Hindlimb muscle (tissue), 1 donor: ENCODE measurements at places on chromosomes 3 and 15.

DNA sequence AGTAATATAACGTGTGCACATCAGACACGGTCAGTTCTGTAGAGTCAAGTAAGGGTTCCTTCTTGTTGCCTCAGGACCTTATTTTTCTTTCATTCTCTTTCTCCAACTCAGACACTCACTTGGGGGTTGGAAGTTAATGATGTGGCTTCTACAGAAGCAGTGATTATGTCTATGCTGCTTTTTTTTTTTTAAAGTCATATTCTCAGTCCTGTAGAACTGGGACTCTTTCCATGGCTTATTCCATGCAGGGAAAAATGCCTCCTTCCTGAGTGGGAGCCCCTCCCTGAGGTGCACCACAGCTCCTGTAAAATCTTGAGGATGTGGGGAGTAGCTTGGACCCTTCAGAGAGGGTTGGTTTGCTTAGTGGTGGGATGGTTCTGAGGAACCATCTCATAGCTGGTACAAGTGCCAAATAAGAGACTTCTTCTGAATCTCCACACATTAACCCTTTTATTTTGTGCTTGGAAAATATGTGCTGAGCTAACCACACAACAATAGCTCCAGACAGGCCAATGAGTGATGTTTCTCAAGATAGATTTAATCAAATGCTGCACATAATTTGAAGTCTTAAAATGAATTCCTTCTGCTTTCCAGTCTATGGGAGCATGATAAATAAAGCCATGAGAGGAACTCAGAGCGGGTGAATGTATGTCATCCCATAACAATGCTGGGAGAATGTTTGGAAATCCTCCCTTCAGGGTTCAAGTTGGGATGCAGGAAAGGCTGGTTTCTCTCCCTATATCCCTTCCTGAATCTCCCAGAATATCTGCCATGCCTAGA is 23.3 kb upstream of the FSTL1 start:
- DNase-seq = no peak

GRCh38 chr3:54427941-54428871 is 305.9 kb downstream of the CACNA2D3 start:
- peak; percentile 84 for DNase-seq

DNA sequence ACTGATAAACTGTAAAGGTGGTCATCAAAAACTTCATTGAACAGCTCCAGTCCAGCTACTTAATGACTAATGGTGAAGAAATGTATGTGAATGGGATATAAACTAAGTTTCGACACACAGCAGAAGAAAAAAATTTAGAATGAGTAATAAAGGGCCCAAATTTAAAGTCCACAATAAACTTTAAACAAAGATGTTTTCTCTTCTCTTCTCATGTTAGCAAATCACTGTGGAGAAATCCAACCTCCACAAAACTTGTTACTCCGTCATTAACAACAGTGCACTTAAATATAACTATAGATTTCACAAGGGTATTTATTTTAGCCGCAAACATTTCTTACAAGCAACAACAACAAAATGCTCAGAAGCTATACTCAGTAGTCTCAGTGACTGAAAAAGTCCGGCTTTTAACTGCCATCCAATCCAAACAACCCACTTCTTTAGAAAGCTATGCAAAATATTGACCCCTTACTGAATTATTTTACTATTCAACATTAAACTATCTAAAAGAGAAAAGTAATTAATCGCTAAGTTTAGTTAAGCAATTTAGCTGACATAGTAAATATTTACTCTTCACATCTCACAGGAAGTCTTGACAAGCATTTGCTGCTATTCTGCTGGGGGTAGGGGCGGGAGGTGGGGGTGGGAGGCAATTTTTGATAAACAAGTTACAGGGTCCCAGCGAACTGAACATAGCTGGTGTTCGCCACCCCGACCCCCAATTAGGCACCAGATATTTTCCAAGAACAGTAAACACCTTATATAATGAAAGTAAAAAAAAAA is 2.4 kb downstream of the IGF2BP2 start:
- no peak for DNase-seq

- DNase-seq = no peak
These were observed 10.1 kb downstream of the ARL14 start for GRCh38 chr3:160686955-160687535.

DNA sequence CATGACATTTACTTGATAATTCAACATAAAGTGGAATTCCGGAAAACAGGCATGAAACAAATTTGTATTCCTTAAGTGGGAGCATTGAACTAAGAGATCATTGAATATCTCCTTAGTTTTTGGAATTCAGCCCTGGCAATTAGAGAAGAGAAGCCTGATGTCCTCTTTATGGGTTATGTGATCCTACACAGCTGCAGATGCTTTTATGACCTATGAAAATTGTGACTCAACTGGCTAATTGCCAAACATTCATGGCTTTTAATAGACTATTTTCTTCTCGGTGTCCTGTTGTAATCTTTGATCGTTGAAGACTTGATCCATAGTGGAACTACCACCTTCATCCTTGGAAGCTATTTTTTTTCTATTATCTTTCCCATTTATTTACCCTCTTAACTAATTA is 46.1 kb downstream of the AGBL1 start:
- DNase-seq = no peak

GRCh38 chr15:98744506-98744905 is 96.2 kb downstream of the IGF1R start:
- DNase-seq = no peak

DNA sequence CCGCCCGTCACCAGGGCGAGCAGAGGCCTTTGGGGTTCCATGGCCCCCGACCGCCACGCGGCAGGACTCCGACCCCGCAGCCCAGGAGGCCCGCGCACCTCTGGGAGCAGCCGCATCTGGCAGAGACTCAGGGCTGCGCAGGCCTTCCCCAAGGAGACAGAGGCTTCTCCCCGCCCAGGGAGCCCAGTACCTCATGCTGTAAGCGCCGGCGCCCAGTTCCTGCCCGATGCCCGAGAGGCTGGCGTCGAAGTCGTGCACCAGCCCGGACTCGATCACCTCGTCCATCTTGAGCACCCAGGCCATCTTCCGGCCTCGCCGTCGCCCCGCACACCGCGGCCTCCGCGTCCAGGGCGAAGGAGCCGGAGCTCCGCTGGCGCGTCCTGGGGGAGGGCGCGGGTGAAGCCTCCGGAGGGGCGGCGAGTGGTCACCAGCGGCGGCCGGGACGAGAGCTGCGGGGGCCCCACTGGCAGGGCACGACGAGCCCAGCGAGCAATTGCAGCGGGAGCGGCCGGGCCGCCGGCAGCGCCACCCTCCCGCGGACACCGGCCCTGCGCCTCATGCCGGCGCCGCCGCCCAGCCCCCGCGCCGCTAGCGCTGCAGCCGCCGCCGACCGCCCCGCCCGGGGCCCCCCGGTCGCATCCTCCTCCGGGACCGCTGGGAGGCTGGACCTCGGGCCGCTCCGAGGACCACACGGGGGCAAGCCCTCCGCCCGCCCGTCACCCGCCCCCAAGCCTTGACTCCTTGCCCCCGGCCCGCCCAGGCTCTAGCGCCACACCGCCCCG is 468 bp downstream of the UBP1 start:
- DNase-seq = no peak

DNA sequence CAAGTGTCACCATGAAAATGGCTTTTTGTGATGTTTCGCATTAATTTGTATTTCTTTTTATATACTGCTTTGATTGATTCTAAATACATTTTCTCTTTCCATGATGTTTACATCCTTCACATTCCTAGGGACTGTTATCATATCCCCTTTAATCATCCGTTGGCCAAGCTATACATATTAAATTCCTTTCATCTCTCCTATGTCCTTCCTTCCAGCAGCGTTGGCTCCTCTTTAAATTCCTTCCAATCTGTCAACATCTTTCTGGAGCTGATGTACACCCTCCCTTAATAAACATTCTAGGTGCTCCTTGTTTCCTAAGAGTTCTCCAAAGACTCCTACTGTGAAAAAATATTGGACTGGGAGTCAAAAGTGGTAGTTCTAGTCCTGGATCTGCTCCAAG is 87.8 kb downstream of the IGF2BP2 start:
- no peak for DNase-seq

DNA sequence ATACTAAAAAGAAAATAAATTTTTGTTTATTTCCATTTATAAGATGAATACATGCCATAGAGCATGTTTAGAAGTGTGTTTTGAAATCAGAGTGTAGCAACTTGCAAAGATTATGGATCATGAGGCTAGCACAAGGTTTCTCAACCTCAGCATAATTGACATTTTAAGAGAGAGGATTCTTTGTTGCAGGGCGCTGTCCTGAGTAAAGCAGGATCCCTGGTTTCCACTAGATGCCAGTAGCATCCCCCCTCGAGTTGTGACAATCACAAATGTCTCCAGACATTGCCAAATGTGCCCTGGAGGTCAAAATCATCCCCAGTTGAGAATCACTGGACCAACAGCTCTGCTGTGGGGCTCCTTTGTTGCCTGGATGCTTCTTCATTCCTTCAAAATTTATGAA is 128.5 kb upstream of the RBMS3 start:
- no peak for DNase-seq

DNA sequence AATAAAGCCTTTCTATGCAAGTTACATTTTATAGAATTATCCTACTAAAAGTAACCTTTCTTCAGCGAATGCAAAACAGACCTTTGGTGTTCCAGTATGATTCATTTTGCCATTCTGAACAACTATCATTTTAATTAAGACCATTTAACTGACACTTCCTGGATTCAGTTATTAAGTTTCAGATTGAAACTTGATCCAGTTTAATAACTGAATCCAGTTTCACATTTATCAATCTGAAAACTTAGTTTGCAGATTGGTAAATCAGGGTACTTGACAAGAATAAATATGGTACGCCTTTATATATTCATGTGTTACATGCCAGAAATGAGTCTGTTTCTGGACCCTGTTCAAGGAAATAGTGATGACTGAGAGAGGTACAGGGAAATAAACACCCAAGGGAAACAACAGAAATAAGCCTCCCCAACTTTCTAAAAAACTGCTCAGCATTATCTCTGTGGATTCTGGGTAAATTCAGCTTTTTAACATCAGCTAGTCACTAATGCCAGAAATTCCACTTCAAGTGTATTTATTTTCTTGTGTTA is 23.3 kb upstream of the NFKBIZ start:
- DNase-seq = no peak

DNA sequence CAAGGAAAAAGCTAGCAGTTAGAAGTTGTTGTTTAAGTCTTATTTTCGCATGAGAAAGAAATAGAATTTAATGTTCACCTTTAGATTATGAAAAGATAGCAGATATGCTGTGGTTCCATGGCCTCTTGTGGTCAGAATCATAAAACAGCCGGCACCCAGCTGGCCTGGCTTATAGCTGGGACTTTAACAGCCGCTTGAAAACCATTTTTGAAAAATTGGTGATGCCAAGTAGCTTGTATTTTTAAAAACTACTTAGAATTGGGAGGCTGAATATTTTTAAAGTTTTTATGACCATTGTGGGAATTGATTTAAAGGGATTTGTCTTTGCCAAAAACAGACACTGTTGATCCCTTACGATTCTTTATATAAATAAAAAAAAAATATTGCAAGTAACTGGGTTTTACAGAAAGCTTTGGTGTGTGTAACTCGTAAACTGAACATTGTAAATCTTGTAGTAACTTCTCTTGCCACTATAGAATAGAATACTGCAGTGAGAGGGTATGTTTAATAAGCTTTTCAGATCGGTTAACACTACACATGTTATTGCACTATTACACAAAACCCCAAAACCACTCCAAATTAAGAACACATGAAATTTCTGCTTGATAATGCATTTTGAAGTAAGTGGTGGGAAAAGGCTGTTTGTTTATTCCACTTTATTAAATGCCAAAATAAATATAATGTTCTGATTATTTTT is 6.6 kb downstream of the ARRDC4 start:
- no peak for DNase-seq

DNA sequence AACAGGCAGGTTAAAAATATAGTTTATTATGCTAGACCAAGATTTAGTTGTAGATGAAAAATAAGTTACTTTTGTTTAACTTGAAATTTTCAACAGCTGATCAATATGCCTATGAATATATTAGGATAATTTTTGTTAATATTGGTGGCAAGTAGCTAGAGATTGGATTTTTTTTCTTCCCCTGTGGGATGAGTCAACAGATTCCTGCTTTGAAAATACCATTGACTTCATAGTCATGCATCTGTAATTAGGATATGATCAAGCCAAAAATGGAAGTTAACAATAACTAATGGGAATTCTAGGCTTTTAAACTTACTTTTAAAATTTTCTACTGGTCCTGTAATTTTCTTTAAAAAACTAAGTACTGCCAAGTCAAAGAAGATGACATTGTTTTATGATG is 211.7 kb downstream of the ZIC1 start:
- DNase-seq = no peak

DNA sequence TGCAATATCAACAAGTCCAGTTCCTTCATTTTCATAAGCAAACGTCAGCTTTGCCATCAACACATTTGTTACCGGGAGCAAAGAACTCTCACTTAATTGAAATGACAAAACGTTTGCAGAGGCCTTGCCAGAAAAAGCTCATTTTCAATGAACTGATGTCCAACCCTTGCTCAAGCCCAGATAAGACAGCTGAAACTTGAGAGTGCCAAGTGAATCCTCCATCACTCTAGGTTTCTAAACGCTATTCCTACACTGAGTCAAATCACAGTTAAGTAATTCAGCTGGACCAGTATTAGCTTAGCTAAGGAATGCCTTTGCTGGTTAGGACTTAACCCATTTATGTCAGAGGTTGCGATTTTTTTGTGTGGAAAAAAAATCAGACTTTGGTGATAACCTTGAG is 11.5 kb downstream of the CHSY1 start:
- no peak for DNase-seq

- DNase-seq = no peak
These were observed 96.3 kb upstream of the MBNL1 start for GRCh38 chr3:152172460-152172859.

- no peak for DNase-seq
These were observed 81.1 kb downstream of the IQCH start for GRCh38 chr15:67335534-67336222.

- peak; percentile 34 for DNase-seq
These were observed 74.8 kb downstream of the ABHD5 start for GRCh38 chr3:43765521-43765971.

DNA sequence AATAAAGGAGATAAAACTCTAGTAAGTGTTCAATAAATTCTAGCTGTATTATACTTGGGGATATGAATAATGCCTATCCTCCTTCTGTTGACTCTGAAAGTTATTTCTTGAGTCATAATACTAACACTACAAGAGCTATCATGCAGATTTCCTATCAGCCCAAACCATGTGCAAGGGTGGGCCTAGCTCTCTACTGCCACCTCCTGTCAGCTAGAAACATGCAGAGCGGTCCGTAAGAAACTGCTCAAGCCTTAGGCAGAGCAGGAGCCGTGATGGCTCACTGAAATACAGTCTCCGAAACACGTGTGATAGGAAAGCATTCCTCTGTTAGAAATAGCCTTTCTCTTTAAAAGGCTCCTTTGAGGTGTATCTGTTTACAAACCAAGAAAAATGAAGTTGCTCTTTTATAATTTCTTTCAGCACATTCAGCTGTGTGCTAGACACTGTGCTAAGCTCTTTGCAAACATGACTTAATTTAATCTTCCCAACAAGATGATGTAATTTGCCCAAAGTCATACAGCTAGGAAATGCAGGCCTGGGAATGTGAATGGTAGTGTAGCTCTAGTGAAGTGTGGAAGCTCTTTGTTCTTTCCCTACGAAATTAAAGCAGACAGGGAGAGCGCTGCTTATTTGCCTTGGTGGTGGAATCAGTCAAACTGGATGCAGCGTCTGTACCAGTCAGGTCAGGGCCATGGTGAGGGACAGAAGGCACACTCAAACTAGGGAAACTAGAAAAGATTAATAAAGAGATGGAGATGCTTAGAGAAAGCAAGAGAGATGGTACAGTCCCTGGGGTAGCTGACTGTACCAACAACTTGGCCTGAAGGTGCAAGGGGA is 43.1 kb downstream of the MTHFS start:
- peak; percentile 67 for DNase-seq
